Esophagus muscularis mucosa (tissue), 4 donors: ENCODE measurements at places on chromosomes 5 and 9. TPM values are rescaled to one million over a fixed set of nuclear protein-coding genes. Genes with fewer than 3 reads are reported as not detected.
A peak's percentile ranks its signal among the peaks of the same experiment; 100 is the strongest.

DNA sequence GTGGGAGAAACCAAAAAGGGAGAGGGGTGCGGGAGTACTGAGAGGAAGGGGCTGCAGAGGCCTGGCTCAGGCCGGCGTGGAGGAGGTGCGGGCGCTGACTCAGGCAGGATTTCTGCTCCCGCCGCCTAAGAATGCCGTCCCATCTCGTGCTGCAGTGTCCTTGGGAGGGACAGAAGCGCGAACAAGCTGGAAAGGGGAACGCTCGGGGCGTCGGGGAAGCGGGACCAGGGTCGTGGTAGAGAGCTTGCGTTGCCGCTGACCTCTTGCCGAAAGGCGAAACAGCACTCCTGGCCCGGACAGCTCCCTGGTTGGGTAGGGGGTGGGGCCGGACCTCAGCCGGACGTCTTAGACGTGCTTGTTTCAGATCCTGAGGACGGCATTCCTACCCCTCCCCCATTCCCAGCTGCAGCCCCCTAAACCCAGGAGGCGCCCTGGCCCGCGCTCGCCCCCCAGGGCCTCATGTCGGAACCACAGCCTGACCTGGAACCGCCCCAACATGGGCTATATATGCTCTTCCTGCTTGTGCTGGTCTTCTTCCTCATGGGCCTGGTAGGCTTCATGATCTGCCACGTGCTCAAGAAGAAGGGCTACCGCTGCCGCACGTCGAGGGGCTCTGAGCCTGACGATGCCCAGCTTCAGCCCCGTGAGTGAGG is 1.1 kb downstream of the RELL2 start:
- peaks cover 47% of the 10 kb centered on the region for H3K4me1 ChIP-seq
- H3K27me3 ChIP-seq: no peaks in the 10 kb centered on the region
- H3K27ac ChIP-seq: no peak overlapping the region
- H3K36me3 ChIP-seq: peaks cover 1% of the 10 kb centered on the region

- H3K36me3 ChIP-seq: no peaks in the 10 kb centered on the region
- no peak overlapping the region for H3K27ac ChIP-seq
- H3K4me3 ChIP-seq: no peak overlapping the region
- peaks cover 17% of the 10 kb centered on the region for H3K4me1 ChIP-seq
- no peaks in the 10 kb centered on the region for H3K27me3 ChIP-seq
Observed at GRCh38 chr5:73630765-73631164, 4.8 kb downstream of the ARHGEF28 start.

DNA sequence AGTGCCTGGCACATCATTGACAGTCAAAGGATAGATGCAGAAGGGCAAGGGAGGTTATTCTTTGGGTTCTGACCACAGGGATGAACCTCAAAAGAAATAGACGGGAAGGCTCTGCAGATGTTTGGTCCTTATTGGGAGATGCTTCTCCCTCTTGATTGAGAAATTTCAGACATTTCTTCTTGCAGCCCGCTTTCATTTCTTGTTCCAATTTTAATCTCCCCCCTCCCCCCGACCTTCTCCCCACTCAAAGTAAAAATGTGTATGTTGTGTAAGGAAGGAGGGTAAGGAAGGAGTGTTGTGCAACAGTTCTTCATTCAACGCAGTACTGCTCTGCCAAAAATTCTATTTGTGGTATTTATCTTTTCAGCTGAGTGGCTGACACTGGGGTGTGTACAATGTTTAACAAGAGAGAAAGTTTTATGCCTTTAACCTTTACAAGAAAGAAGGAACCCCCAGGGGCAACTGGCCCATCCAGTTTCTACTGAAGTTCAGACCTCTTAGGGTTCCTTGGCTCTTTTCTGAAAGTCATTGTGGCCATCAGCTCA is 46.3 kb upstream of the TNFSF15 start:
- no peak overlapping the region for H3K4me3 ChIP-seq
- no peaks in the 10 kb centered on the region for H3K36me3 ChIP-seq
- peak; percentile 66 for DNase-seq
- no peaks in the 10 kb centered on the region for H3K4me1 ChIP-seq

DNA sequence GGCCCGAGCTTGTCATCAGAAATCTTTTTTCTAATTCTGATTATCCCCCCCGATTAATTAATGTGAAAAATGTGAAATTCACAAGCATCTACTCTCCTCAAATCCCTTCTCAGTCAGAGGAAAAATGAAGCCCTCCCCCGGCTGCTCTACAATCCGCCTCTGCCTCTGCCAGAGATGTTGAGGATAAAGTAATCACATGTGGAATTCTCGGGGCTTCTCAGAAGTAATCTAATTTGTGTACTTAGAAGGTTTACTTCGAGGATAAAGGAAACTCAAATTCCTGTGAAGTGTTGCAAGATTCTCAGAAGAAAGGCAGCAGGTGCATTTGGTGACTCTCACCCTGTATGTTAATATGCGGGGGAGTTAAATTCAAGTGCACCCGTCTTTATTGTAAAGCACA is 726.1 kb upstream of the ADAMTS16 start:
- no peaks in the 10 kb centered on the region for H3K27me3 ChIP-seq
- no peak overlapping the region for H3K27ac ChIP-seq
- H3K4me1 ChIP-seq: no peaks in the 10 kb centered on the region
- DNase-seq: no peak
- no peaks in the 10 kb centered on the region for H3K36me3 ChIP-seq

GRCh38 chr9:97772145-97772544 is 75.0 kb upstream of the XPA start:
- no peaks in the 10 kb centered on the region for H3K4me1 ChIP-seq
- no peaks in the 10 kb centered on the region for H3K36me3 ChIP-seq
- no peak overlapping the region for H3K4me3 ChIP-seq
- DNase-seq: no peak

DNA sequence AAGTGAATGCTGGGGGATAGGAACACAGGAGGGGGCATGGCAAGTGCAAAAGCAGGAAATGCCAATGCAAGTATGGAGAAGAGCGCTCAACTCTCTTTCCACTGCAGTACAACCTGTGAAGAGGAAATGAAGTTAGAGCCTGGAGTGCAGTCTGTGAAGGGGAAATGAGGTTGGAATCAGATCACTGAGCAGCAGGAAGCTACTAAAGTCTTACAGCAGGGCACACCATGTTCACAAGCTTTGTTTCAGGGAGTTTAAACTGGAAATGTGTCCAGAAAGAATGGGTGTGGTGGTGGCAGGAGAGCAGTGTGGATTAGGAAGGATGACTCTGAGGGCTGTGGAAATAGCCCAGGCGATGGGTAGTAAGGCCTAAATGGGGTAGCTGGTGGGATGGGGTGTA is 15.4 kb downstream of the ARHGEF37 start:
- DNase-seq: no peak
- peak overlapping the region; percentile 68 for H3K27ac ChIP-seq
- H3K36me3 ChIP-seq: no peaks in the 10 kb centered on the region
- H3K4me3 ChIP-seq: no peak overlapping the region

DNA sequence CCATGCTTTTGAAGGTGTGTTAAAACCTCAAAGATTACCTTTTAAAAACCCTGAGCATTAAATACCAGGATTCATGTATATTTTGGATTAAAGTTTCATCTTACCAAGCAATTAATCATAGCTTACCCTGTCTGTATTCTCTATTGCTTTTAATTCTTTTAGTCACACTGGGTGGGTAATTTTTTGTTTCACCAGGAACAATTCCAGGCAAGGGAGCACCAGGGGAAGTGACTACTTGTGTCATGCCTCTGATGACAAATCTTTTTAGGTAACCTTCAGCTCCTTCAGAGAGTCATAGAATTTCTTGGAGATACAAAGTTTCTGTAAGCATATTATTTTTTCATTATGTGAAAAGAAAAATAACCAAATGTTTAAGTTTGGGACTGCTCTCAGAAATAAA is 33.4 kb upstream of the ANXA1 start:
- no peaks in the 10 kb centered on the region for H3K27me3 ChIP-seq
- DNase-seq: no peak
- H3K36me3 ChIP-seq: no peaks in the 10 kb centered on the region
- no peak overlapping the region for H3K4me3 ChIP-seq

DNA sequence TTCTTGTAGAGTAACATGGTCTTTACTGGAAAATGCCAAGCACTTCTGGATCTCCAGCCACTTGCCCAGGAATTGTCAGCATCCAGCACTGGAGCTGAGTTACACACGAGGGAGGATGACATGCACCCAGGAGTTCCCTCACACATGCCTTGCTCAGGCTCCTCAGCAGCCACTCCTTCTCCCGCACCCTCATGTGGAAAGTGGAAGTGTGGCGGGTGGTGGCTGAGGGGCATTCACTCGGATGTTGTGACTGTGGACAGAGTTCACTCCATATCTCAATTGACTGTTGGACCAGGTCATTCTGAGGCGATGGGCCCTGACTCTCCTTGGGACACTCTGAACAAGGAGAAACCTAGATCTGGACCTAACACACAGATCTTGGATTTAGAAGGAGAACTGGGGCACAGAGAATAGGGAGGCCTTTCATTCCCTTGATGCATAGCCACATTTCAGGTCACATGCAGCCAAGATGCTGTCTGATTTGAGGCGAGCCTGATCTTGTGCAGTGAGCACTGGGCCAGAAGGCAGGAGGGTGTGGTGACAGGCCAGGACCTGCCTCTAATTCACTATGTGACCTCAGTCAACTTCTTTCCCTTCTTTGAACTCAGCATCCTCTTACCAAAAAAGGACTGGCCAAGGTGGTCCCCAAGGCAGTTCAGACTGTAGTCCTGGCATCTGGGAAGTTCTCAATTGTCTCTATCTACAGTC is 62.1 kb downstream of the CYSTM1 start:
- H3K27me3 ChIP-seq: no peaks in the 10 kb centered on the region
- no peak overlapping the region for H3K27ac ChIP-seq
- H3K36me3 ChIP-seq: no peaks in the 10 kb centered on the region
- peaks cover 27% of the 10 kb centered on the region for H3K4me1 ChIP-seq
- no peak for DNase-seq

GRCh38 chr5:181243018-181243563 is 615 bp downstream of the RACK1 start:
- peaks cover 69% of the 10 kb centered on the region for H3K4me1 ChIP-seq
- H3K27ac ChIP-seq: peak overlapping the region; percentile 97
- DNase-seq: no peak
- no peaks in the 10 kb centered on the region for H3K27me3 ChIP-seq
- H3K4me3 ChIP-seq: peak overlapping the region; percentile 76

DNA sequence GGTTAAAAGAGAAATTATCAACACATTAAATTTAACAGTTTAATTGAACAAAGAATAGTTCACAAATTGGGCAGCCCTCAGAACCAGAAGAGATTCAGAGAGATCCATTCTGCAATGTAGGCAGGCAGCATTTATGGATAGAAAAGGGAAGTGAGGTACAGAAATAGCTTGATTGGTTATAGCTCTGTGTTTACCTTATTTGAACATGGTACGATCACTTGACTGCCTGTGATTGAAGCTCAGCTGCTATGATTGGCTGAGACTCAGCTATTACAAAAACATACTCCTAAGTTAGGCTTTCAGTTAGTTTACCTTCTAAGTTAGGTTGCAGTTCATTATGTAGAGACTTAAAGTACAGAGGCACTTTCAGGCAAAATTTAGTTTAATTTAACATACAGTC is 7.3 kb downstream of the CNTRL start:
- DNase-seq: no peak
- no peaks in the 10 kb centered on the region for H3K27me3 ChIP-seq
- no peaks in the 10 kb centered on the region for H3K4me1 ChIP-seq
- H3K27ac ChIP-seq: no peak overlapping the region

- no peaks in the 10 kb centered on the region for H3K27me3 ChIP-seq
- no peak for DNase-seq
- peaks cover 34% of the 10 kb centered on the region for H3K4me1 ChIP-seq
Observed at GRCh38 chr9:134208310-134208841, 44.0 kb upstream of the RNU6ATAC start.

GRCh38 chr5:9833871-9834270 is 203.7 kb upstream of the TAS2R1 start:
- H3K27me3 ChIP-seq: no peaks in the 10 kb centered on the region
- no peak overlapping the region for H3K4me3 ChIP-seq
- no peak for DNase-seq
- no peak overlapping the region for H3K27ac ChIP-seq
- no peaks in the 10 kb centered on the region for H3K4me1 ChIP-seq
- H3K36me3 ChIP-seq: no peaks in the 10 kb centered on the region

- no peaks in the 10 kb centered on the region for H3K4me1 ChIP-seq
- no peaks in the 10 kb centered on the region for H3K36me3 ChIP-seq
- no peak overlapping the region for H3K27ac ChIP-seq
- no peak for DNase-seq
- no peaks in the 10 kb centered on the region for H3K27me3 ChIP-seq
- H3K4me3 ChIP-seq: no peak overlapping the region
Observed at GRCh38 chr9:90544488-90544887, 98.1 kb downstream of the DIRAS2 start.

GRCh38 chr5:123294544-123294943 is 128.7 kb downstream of the CEP120 start:
- H3K4me1 ChIP-seq: no peaks in the 10 kb centered on the region
- no peak overlapping the region for H3K27ac ChIP-seq
- DNase-seq: no peak

- peaks cover 14% of the 10 kb centered on the region for H3K4me1 ChIP-seq
- no peaks in the 10 kb centered on the region for H3K36me3 ChIP-seq
- H3K4me3 ChIP-seq: peak overlapping the region; percentile 34
- DNase-seq: no peak
- H3K27me3 ChIP-seq: no peaks in the 10 kb centered on the region
- H3K27ac ChIP-seq: no peak overlapping the region
Observed at GRCh38 chr9:133701981-133702797, 36.0 kb downstream of the SARDH start.

DNA sequence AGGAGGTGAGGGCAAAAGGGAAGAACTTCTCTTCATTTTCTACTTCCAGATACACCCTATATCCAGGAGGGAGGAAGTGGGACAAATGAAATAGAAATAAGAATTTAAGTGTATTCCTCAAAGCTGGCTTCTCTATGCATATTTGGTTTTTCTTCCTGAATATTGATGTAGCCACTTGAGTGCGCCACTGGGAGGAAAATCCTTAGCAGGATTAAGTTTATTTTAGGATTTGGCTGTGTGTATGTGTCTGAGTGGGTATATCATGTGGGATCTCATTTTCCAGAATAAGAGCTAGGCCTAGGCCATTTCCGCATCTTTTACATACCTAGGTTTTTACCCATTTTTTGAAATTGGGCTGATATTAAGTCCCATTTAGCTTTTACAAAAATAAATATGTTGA is 42.5 kb downstream of the MAP1B start:
- H3K27ac ChIP-seq: peak overlapping the region; percentile 80
- peaks cover 9% of the 10 kb centered on the region for H3K36me3 ChIP-seq
- H3K4me3 ChIP-seq: no peak overlapping the region
- peaks cover 97% of the 10 kb centered on the region for H3K4me1 ChIP-seq
- DNase-seq: no peak

GRCh38 chr5:115147052-115147451 is 22.7 kb downstream of the TRIM36 start:
- H3K4me3 ChIP-seq: no peak overlapping the region
- no peak overlapping the region for H3K27ac ChIP-seq
- H3K4me1 ChIP-seq: no peaks in the 10 kb centered on the region
- H3K27me3 ChIP-seq: peaks cover 10% of the 10 kb centered on the region
- DNase-seq: no peak
- no peaks in the 10 kb centered on the region for H3K36me3 ChIP-seq

GRCh38 chr9:10268531-10269485 is 344.0 kb downstream of the PTPRD start:
- H3K36me3 ChIP-seq: no peaks in the 10 kb centered on the region
- no peaks in the 10 kb centered on the region for H3K4me1 ChIP-seq
- no peak for DNase-seq
- H3K27me3 ChIP-seq: no peaks in the 10 kb centered on the region

Gene CERCAM
- total RNA-seq: 25.3 TPM

Gene PCDHGA7
- total RNA-seq: 5.3 TPM

Gene MAPKAP1
- total RNA-seq: 89.4 TPM

Gene SELENOP
- 200 TPM for total RNA-seq

Gene RANBP17
- total RNA-seq: 16.4 TPM

Gene RELL2
- total RNA-seq: 5.1 TPM

Gene SLC34A3
- total RNA-seq: not detected

Gene HRH2
- total RNA-seq: 2.5 TPM

Gene SPAAR
- 2.1 TPM for total RNA-seq
